Suppressor macrophage treated with lipopolysaccharide for 1 hour (primary cell): ENCODE measurements at places on chromosomes 5 and 9.

DNA sequence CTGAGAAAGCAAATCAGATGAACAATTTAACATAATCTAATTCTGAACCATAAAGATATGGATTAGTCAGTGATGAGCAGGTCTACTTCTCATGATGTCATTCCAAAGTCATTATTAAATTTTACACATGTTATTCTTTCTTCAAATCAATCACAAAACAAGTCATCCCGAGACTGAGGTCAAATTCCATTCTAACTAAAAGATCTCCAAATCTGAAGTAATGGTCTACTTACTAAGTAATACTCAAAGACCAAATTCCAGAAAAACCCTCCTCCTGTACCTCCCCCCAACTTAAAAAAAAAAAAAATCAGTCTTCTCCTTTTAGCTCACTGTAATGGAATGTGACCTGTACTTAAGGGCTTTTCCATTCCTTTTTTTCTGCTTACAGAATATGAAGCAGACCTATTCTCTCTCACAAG lies 4.7 kb downstream of the PFDN1 start:
- DNase-seq: no peak

DNA sequence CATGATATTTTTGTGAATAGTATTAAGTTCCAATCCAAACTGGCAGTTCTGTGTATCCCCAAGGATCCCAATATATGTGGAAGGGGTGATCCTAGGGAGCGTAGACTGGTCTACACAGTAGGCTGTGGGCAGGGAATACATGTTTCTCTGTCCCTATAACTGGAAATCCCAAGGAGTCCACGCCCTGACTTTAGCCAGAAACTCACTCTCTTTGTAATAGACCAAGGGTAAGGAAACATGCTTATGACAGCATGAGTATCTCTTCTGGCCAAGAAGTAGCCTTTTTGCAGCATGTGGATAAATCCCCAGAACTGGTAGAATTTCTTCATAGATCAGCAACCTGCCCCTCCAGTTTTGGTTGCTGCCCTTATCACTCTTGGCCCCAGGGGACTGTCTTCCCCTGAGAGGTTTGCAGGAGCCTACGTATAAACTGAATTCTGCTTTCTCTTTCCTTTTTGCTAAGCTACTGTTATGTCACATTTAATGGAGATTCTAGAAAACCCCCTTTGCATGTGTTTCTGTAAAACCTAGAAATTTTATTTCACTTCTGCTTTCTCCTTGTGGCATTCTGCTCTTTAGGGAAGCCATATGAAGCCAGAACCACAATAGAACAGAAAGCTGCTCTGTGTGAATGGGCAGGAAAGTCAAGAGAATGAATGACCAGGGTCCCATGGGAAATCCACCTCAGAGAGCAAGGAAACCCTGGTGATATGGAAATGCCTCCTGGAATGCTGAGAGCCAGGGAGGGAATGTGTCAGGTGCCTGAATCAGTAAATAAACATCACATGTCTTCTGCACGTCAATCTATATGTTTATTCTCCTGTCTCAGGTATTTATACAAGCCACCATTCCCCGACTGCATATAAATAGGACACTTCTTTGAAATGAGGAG lies 3.5 kb downstream of the IFNA2 start:
- DNase-seq: peak; percentile 92

- DNase-seq: no peak
These were observed 2.3 kb upstream of the CYFIP2 start for GRCh38 chr5:157263496-157264090.

GRCh38 chr5:1755321-1755949 lies 44.2 kb downstream of the MRPL36 start:
- DNase-seq: no peak

GRCh38 chr9:76373173-76373783 lies 20.9 kb downstream of the RFK start:
- DNase-seq: no peak

GRCh38 chr5:157624144-157624543 lies 28.1 kb downstream of the SOX30 start:
- no peak for DNase-seq

DNA sequence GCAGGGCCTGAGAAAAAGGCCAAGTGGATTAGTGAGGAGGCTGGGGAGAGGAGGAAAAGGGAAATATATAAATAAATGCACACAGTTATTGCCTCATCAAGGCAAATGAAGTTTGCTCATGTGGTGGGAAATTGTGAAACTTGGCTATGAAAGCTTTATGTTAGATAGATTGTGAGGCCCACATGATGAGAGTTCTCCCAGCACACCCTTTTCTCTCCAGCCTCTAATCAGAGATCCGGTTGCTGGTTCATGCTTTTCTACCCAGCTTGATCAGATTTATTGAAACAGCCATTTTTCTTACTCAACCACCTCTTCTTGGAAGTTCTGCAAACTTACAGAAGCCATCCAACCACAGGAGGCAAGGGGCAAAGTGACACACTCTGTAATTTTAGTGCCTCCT lies 125.8 kb upstream of the KLF4 start:
- DNase-seq: peak; percentile 85

- no peak for DNase-seq
These were observed 412.7 kb downstream of the EFNA5 start for GRCh38 chr5:107257885-107258520.

DNA sequence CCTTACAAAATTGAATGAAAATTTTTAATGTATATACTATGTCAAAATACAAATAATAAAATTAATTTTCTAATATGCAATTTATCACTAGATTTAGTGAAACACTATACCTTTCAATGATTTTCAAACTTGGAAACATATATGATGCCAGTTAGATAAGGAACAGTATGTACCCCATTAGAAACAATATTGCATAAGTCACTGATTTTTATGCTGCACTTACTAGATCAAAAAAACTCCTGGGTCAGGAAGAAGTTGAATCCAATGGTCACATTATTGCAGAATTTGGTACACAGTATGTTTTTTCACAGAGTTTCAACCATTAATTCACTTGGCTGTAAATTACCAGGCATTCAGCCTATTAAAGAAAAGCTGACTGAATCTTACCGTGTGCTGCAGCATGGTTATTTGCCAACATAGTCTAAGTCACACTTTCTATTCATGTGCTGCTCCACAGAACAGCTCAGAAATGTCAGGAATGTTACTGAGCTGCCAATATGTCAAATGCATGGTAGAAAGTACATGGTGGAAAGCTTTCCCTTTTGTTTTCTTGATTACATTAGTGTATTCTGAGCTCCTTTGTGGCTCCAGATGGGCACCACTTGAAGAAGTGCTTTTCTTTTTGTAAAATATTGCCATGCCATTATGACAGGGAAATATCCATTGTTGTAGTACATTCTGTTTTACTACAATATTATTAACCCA lies 9.9 kb upstream of the PRR16 start:
- DNase-seq: no peak

- no peak for DNase-seq
These were observed 81.6 kb downstream of the NREP start for GRCh38 chr5:111675201-111675934.

GRCh38 chr5:14444161-14444560 lies 137.4 kb upstream of the OTULINL start:
- DNase-seq: no peak

GRCh38 chr5:52502460-52502999 lies 285.2 kb upstream of the ITGA1 start:
- no peak for DNase-seq
